ENCODE measurements at places on chromosomes 13 and 19.

GRCh38 chr13:33743438-33744368 is 74.2 kb upstream of the RFC3 start:
- no peak for DNase-seq

DNA sequence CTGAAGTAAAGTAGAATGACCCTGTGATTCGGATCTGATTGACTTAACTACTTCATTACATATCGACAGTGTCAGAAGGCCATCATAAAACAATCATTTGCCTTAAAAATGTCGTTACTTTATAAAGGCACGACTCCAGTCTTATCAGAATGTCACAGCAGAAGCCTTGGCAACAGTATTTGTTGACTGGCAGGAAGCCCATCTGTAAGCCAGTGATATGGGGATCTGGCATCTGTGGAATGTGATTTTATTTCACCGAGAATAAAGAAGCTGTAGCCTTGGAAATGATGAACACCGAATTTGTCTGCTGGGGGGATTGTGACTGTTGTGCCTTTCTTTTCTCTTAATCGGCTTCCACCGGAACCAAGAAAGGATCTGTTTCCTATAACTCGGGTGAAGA is 362.5 kb downstream of the TDRD3 start:
- no peak for DNase-seq

DNA sequence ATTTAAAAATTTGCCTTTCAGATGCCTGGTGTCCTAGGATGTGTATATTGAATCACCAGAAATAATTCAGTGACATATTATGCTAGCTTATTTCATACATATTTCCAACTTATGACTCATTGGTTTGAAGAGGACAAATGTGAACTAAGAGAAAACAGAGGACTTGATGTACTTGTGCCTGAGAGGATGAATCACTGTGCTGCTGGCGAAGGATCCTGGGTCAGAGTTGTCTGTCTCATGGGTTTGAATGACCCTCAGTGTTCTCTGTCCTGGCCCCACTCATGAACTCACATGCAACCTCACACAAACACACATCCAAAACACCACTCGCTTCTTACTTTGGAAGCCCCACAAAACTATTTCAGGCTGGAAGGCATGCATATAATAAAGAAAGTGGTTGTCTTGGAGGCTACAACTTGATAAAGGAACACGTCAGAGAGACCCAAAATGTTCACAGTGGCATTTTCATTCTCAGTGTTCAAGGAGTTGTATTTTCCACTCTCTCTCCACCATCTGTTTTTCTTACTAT is 129.0 kb upstream of the SPRY2 start:
- DNase-seq, result no peak

DNA sequence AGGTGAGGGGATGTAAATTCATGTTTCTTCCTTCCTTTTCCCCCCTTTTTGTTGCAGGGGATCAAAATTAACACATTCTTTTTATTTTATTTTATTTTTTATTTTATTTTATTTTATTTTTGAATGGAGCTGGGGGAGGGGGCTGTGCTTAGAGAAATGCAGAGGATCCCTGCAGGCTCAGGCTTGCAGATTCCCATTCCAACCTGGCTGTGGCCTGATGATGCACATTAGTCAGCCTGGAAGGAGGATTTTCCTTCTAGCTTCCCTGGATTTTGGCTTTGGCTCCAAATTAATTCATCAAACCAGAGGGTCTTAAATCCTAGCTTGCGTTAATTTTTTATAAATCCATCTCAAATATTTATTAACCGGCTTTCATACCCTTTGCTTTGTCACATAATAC is 67.0 kb downstream of the FREM2 start:
- DNase-seq, result no peak

DNA sequence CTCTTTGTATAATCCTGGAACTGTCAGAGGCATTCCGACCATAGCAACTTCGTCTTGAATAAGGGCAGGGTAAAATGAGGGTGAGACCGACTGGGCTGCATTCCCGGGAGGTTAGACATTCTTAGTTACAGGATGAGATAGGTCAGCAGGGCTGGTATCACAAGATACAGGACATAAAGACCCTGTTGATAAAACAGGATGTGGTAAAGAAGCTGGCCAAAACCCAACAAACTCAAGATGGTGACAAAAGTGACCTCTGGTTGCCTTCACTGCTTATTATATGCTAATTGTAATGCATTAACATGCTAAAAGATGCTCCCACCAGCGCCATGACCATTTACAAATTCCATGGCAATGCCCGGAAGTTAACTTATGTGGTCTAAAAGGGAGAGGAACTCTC is 27.7 kb upstream of the MBNL2 start:
- DNase-seq, result no peak

DNA sequence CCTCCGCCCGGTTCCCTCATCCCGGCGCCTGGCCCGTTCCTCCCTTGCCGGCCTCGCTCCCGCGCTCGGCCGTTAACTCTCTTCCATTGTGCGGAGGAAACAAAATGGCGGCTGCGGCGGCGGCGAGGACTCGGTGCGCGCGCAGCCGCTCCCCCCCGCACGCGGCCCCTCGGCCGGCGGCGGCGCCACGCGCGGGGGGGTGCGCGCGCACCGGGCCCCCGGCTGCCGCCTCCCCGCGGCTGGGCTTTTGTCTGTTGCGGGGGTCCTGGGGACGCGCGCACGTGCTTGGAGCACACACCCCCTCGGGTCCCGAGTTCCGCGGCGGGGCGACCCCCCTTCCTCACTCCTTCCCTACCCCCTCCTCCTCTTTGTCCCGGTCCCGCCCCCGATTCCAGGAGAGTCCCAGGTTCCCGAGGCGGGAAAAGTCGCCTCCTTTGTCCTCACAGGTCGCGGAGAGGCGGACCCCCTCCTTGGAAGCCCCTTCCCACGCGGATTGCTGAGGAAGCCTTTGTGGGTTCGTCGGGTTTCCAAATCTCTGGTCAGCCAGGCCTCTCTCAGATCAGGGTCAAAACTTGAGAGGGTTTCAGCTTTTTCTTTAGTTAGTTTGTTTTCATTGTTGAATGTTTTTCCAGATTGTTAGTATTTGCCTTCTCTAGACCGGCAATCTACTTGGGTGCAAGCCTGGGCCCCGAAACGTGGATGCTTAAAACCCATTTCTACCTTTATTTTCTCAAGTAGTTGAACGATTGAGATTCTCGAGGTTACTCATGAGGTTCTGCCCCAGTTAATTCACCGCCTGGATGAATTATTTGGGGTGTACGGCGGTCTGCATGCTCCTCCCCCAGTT is 687 bp downstream of the ILF3 start:
- DNase-seq, result no peak

DNA sequence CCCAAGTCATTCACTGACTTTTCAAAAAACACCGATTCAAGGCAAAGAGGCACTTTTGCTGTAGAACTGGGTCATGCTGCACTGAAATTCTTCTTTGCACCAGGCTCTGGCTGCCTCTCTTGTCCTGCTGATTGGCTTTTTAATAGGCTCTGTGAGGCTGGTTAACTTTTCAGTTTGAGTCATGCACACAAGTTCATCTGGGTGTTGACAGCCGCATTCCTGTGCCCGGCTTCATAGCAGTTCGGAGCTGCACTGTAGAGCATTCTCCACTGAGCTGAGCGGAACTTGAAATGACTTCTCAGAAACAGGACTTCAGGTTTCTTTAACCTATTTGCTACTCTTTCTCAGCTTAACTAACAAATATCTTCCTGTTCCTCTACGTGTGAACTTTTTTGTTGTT is 978.3 kb downstream of the UQCRFS1 start:
- no peak for DNase-seq

GRCh38 chr13:114054264-114054663 is 78.2 kb downstream of the RASA3 start:
- DNase-seq, result no peak

DNA sequence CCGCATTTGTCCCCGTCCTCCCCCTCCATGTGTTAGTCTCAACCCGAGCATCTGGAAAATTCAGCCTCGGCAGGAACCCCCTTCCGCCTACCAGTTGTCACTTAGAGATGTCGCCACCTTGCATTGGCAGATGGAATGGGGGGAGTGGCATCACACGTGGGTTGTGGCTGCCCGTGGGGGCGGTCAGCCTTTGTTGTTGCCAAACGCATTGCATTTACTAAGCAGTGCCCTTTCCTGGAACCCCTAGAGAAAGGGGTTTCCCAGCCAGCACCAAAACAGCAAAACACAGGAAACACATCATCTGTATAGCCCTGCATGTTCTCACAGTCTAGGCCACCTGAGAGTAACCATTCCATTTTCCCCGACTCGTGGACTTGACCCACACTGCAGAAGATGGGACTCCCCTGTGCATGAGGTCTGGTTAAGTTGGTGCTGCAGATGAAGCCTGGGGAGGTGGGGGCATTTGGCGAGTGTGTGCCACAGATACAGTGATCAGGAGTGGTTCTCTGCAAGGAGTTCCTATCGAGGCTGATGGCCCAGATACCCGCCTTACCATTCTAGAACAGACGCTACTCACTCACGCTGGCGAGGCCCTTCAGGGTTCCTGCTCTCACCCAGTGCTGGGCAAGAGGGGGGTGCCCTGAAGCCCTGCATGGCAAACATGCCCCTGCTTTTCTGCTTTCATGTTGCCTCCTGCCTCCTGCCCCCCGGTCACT is 38.3 kb downstream of the TMED1 start:
- no peak for DNase-seq

- no peak for DNase-seq
Observed at GRCh38 chr19:51091126-51091525, 8.4 kb upstream of the KLK14 start.

DNA sequence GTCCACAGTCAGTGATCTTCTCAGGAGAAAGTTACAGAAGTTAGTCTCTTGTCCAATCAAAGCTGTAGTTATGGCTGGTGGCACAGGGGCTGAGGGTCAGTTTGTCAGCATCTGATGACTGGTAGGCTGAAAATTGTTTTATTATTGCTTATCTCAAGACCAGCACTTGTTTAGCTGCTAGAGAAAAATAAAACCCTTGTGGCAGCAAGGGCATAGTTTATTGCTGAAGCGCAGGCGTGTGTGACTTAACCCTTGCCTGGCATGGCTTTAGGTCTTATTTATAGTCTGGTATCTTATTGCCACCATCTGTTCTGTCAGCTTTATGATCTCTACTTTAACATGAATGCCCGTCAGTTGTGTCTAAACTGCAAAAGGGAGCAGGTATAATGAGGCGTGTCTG is 154.7 kb downstream of the USP12 start:
- no peak for DNase-seq

DNA sequence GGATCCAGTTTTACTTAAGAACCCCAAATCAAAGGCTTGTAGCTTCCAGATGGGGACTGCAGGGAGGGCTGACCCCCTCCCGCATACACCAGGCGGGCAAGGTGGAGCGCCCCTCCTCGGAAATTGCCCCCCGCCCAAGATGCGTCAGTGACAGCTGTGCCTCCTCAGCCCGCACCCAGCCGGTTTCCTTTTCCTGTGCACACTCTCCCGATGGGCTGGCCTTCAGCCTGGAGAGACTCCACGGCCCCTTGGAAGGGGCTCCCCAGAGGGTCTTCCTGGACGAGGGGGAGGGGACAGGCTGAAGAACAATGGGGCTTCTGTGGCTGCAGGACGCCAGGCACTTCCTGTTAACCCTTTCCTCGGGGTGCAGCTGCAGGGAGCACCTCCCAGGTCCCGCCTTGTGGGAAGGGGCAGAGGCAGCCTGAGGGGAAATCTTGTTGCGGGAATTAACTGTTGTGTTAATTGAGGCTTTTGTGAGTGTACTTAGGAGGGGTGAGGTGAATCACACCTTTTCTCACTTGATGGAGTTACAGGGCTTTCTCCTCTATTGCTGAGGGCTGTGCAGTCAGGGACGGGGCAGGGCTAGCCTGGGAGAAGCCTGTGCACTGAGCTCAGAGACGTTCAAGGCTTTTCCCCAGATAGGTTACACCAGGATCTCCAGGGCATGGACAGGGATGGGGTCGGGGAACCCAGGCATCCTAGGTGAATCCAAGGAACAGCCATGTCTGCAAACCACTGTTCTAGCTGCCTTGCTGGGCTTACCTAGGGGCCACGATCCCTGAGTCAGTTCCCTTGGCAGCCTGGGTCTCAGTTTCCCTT is 14.3 kb downstream of the IER2 start:
- no peak for DNase-seq

DNA sequence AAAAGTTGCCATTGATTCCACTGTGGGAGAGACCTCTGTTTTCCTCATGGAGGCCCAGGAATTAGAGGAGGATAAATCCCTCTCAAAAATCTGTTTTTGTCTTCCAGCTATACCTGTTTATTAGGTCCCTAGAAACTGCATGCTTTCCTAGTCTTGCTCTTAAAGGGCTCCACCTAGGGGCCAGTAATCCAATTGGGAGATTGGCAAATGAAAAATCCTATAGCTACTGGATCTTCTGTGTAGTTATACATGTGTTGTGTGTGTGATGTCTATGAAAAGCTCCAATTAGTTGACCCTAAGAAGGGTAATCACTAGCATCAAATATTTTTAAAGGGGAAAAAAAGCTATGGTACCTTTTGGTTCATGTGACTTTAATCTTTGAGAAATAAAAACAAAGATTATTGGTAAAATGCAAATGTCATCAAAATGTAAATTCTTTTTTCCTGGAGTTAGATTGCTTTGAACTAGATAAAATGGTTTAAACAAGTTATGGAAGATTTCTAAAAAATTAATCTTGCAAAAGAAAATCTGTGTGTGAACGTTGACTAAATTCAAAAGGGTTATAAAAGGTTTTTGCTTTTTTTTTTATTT is 63.4 kb upstream of the C1QTNF9B start:
- no peak for DNase-seq

DNA sequence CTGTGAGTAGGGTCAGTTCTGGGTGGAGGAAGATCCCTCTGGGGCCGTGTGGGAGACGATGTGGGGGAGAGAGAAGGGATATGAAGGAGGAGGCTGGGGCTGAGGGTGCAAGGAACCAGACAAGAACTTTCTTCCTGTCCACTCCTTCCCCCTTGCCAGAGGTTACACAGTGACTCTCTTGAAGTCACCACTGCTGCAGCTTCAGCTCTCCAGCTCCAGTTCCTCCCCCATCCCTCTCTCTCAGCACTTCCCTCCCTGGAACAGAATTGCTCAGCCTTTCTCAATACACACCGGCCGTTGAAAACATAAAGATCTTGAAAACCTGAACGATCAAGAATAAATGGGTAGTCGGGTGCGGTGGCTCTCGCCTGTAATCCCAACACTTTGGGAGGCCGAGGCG is 5.1 kb downstream of the ZSWIM9 start:
- no peak for DNase-seq

- DNase-seq, result no peak
Observed at GRCh38 chr13:103229674-103230073, 163.5 kb upstream of the SLC10A2 start.

- DNase-seq, result no peak
Observed at GRCh38 chr13:66952507-66952906, 277.6 kb downstream of the PCDH9 start.

Data from AG04450 (cell line).